ENCODE measurements at places on chromosomes 12 and 14. TPM values are rescaled to one million over a fixed set of nuclear protein-coding genes. Genes with fewer than 3 reads are reported as not detected.

- H3K27ac ChIP-seq: no peak overlapping the region
- no peaks in the 10 kb centered on the region for H3K27me3 ChIP-seq
- no peak overlapping the region for H3K4me3 ChIP-seq
- H3K36me3 ChIP-seq: no peaks in the 10 kb centered on the region
- peaks cover 34% of the 10 kb centered on the region for H3K4me1 ChIP-seq
These were observed 78.8 kb downstream of the ETV6 start for GRCh38 chr12:11728154-11728755.

DNA sequence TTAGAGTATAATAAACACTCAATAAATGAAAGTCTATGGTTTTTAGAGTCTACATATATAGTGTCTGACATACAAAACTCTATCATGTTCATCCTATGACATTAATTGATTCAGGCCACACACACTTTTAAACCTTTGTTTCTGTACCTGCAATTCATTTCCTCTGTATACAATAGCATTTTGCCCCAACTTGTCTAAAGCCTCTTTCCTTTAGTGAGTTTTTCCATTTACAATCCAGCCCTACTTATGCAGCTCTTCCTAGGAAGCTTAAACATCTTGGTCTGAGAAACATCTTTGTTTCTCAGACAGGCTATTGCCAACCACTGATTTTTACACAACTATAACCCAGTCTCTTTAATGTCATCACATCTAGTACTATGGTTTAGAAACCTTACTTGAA, 214.7 kb upstream of the SLC16A7 start:
- DNase-seq: no peak
- no peak overlapping the region for H3K27ac ChIP-seq
- no peaks in the 10 kb centered on the region for H3K27me3 ChIP-seq
- no peak overlapping the region for H3K4me3 ChIP-seq
- H3K36me3 ChIP-seq: no peaks in the 10 kb centered on the region
- no peaks in the 10 kb centered on the region for H3K4me1 ChIP-seq

- H3K4me3 ChIP-seq: no peak overlapping the region
- H3K27ac ChIP-seq: no peak overlapping the region
- no peaks in the 10 kb centered on the region for H3K27me3 ChIP-seq
- DNase-seq: no peak
- H3K36me3 ChIP-seq: no peaks in the 10 kb centered on the region
- no peaks in the 10 kb centered on the region for H3K4me1 ChIP-seq
These were observed 211.3 kb upstream of the DIO3 start for GRCh38 chr14:101350021-101350420.

- no peak for DNase-seq
- H3K4me3 ChIP-seq: no peak overlapping the region
- no peaks in the 10 kb centered on the region for H3K27me3 ChIP-seq
- no peak overlapping the region for H3K27ac ChIP-seq
- no peaks in the 10 kb centered on the region for H3K36me3 ChIP-seq
These were observed 106.7 kb upstream of the MIS18BP1 start for GRCh38 chr14:45359746-45360145.

Gene PPM1H
- total RNA-seq: 9.6 TPM

All from SJSA1 (cell line).